NCI-H748 treated with DMSO at 0.1 percent for 48 hours (cell line): ENCODE measurements at places on chromosomes 12 and 14.

GRCh38 chr14:21078726-21079125 is 8.6 kb downstream of the ARHGEF40 start:
- no peak for DNase-seq

DNA sequence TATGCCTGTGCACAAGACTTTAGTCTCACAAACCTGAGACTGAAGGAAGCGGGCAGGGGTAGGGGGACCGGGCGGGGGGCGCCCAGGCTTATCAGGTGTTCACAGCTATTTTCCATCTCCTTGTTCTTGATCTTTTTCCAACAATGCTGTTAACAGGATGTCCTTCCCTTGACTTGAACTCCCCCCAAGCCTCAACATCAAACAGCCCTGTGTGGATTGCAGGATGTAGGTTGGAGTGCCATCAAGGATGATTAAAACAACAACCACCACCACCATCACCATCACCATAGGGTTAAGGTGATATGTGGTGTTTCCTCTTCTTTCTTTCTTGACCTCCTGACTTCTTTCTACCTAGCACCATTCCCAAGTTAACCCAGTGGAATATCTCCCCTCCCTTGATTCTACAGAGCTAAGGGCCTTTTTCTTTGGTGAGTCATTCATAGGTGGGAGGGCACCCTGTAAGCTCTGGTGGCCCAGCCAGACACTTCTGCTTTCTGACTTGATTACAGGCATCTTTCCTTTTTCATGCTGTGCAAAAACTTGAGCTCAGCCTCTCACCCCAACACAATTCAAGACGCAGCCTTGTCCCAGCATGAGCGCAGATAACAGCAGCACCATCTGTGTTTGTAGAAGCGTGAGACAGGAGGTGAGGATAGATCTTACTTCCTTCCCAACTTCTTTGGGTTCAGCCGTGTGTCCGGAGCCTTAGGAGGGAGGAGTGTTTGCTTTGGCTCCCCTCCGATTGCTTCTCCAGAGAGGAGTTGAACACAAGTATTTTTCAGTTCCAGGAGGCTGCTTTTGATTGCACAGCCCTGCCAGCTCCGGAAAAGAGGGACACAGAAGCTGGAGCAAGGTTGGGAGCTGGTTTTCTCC is 26.8 kb downstream of the FLVCR2 start:
- no peak for DNase-seq

DNA sequence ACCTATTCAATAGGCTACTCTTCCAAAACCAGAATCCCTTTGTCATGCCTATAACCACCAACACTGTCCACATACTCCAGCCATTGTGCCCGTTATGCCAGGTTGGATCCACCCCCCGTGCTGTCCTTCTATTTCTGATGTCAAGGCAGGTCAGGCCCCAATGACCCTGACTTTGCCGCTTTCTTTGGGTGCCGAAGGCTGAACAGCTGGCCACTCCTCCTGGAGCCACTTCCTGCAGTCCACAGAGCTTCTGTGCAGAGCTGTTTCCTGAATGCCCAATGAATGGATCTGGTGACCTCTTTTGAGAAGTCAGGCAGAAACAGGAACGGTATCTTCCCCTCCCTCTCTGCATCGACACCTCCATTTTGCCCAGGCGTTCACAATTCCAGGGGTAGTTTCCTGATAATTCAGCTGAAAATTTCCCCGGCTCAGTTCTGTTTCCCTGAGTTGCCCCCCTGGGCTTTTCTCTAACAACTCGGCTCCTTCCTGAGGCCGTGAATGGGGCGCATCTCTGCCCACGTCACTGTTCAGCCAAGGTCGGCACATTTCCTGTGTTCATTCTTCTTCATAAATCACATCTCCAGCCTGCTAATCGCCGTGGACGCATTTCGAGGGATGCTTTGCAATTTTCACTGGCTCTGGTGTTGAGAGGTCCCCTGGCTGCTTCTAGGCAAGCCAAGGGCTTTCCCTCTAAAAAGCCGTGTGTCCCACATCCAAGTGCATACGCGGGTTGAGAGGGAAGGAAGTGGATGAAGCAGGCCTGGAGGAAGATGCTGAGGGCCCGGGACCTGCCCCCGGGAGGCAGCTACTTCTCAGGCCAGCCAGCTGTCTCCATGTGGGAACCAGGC is 86.5 kb downstream of the PAPOLA start:
- DNase-seq: no peak

GRCh38 chr12:62977418-62977817 is 42.5 kb upstream of the PPM1H start:
- DNase-seq: peak; percentile 73

- no peak for DNase-seq
Measured at GRCh38 chr12:100845095-100845494, 50.5 kb downstream of the ANO4 start.

DNA sequence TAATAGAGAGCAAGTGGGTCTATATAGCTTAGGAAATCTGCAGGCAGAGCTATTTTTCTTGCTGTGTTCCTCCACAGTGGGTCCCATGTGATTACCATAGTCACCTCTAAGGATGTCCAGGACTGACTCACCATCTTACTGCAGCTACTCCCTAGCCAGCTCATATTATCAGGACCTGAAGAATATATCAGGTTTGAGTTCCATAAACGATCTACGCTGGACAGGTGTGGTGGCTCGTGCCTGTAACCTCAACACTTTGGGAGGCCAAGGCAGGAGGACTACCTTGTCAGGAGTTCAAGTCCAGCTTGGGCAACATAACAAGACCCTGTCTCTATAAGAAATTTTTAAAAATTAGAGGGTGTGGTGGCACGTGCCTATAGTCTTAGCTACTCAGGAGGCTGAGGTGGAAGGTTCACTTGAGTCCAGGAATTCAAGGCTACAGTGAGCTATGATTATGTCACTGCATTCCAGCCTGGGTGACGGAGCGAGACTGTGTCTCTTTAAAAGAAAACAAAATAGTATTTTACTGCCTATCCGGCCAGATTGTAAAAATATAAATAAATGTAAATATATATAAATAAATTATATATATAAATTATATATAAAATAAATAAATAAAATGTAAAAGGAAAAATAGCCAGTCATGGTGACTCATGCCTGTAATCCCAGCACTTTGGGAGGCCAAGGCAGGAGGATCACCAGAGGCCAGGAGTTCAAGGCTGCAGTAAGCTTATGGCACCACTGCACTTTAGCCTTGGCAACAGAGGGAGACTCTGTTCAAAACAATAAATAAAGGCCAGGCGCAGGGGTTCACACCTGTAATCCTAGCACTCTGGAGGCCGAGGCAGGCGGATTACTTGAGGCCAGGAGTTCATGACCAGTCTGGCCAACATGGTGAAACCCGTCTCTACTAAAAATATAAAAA is 6.9 kb upstream of the SPRYD4 start:
- DNase-seq: no peak

DNA sequence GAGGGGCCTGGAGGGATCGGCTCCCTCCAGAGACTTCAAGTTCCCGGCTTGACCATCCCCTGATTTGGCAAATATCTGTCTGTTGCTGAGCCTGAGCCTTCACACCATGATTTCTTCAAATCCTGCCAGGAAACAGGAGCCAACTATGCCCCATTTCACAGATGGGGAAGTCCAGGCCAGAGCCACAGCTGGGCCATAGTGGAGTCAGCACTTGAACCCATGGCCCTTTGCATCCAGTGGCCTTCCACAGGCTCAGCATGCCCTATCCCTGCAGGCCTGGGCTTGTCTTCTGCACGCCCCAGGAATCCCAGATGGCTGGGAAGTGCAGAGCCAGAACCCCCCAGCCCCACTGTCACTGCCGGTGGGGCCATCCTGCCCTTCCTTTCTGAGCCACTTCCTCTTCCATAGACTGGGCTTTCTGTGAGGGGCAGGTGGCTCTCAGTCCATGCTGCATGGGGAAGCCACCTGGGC is 44.9 kb downstream of the CYP46A1 start:
- DNase-seq: no peak

DNA sequence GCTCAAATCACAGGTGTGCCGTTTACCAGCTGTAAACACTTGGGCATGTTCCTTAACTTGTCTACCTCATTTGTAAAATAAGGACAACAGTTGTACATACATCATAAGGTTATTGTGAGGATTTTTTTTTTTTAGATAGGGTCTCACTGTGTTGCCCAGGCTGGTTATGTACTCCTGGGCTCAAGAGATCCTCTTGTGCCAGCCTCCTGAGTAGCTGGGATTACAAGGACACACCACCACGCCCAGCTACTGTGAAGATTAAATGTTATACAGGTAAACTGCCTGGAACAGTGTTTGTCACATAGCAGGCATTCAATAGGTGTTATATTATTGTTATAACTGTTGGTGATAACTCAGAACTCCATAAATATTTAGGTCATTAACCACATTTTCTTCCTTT is 12.7 kb downstream of the TMED10 start:
- no peak for DNase-seq

DNA sequence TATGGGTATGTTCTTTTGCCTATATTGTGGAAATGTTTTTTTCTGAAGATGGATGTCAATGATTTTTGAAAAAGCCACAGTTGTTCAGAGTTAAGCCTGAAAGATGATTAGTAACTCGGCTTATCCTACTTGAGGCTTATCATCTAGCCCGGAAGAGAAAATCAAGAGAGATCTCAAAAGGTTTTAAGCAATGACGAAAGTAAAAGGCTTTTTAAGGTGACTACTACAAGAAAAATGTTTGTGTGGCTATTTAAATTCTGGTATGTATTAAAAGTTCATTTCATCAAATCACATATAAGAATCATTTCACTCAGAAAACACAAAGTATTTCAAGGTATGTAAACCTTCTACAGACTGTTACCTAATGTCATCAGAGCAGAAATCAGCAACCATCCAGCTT is 40.2 kb downstream of the HEATR5A start:
- no peak for DNase-seq

DNA sequence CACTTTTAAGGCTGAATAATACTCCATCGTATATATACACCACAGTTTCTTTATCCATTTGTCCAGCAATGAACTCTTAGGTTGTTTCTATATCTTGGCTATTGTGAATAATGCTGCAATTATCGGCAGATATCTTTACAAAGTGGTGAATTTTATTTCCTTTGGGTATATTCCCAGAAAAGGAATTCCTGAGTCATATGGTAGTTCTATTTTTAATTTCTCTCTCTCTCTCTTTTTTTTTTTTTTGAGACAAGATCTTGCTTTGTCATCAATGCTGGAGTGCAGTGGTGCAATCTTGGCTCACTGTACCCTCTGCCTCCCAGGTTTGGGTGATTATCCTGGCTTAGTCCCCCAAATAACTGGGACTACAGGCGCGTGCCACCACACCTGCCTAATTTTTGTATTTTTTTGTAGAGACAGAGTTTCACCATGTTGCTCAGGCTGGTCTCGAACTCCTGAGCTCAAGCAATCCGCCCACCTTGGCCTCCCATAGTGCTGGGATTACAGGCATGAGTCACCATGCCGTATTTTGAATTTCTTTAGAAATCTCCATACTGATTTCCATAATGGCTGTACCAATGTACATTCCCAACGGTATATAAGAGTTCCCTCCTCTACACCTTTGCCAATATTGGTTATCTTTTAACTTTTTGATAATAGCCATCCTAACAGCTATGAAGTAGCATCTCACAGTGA is 98.4 kb downstream of the EFCAB11 start:
- no peak for DNase-seq

GRCh38 chr14:54936816-54937215 is 34.2 kb upstream of the GCH1 start:
- no peak for DNase-seq

DNA sequence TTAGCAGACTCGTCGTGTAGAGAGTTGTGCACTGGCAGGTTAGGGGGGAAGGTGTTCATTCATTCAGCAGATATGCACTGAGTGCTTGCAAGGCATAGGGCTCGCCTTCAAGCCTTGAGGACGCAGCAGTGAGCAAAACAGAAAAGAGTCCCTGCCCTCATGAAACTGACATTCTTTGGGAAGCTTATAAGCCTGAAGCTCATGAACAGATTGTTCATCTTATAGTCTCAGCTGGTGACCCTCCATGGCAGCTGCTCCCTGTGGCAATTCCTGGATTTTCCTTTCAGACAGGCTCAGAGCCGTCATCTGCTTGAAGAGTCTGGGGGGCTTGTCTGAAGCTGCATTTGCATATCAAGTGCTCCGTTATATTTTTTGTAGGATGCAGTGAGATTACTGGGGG is 148.4 kb downstream of the PRKCH start:
- DNase-seq: no peak
